H7 (cell line): ENCODE measurements at places on chromosomes 12 and 14.

- no peak for DNase-seq
These were observed 36.7 kb downstream of the NCOR2 start for GRCh38 chr12:124530637-124531263.

DNA sequence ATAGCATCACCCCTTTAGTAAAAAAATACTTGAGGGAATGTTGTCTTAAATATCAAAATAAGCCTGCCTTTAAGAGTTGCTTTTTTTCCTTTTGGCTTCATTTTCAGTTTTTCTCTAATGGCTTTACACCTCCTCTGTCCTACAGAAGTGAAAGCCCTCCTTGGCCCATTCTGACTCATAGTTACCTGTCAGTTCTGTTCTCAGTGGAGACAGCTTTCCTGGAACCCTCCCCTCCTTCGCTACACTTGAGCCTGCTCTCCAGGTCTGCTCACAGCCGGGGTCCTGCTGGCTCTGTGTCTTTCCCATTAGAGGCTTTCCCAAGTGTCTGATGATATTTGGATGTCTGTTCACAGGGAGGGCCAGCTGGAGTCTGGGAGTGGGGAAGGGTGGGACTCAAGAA is 84.0 kb downstream of the PELI2 start:
- no peak for DNase-seq

DNA sequence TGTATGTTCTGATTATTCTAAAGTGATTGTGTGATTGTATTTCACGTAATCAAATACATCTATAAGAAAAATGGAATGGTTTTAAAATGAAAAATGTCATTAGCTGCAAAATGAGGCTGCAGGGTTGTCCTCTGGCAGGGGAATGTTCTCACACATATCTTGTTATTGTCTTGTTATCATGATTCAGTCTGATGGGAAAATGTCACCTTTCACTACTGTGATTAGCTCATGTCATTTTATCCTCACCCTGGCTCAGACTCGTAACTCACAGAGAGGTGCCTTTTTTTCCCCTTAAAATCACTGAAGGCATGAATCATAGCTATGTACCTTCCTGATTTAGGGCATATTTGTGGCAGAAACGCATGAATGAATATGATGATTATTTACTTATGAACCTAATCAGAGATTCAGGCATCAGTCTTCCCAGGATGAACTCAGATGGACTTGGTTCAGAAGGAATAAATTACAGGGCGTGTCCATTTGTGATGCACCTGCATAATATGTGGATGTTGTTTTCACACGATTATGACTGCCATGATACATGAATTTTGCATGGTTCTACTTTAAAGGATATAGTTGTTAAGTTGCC is 1339.2 kb downstream of the AACS start:
- DNase-seq, result no peak

GRCh38 chr14:94390372-94391086 is 2.1 kb upstream of the SERPINA1 start:
- peak; percentile 55 for DNase-seq

GRCh38 chr14:24481622-24482324 is 26.3 kb downstream of the CMA1 start:
- DNase-seq, result peak; percentile 93

DNA sequence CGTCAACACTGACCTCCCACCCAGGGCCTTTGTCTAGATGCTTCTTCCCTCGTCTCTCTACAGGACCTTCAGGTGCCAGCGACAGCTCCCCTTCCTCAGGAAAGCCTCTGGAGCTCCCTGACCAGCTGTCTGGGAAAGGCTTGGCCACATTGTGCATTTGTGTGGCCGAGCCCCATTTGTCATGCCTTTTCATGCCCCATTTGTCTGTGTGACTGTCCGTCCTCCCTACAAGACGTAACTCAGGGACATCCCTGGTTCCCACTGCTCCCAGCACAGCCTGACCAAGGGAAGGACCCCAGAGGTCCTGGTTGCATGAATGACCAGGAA is 23.8 kb downstream of the ZFYVE21 start:
- no peak for DNase-seq

GRCh38 chr12:98656289-98657101 is 11.4 kb downstream of the APAF1 start:
- DNase-seq, result no peak

DNA sequence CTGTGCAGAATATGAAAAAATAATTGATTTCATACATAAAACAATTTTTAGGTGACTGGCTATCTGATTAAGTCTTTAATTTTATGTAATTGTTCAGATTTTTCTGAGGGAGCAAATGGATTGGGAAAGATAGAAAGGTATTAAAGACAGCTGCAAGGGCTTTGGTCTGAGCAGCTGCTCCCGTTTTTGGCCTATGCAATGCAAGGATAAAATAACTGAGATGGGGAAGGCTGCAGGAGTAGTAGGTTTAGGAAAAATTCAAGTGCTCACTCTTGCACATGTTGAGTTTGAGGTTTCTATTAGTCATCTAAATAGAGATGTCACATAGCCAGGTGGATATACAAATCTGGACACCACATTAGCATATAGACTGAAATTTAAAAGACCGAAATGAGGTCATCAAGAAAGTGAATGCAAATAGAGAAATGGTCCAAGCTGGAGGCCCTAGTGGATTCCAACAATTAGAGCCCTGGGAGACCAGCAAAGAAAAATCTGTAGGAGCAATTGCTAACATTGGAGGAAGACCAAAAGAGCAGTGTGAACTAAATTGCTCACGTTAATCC is 144.0 kb downstream of the PPFIA2 start:
- DNase-seq, result no peak

- DNase-seq, result no peak
These were observed 1915.0 kb upstream of the FLRT2 start for GRCh38 chr14:83614956-83615355.

- no peak for DNase-seq
These were observed 1052.1 kb downstream of the TMEM121 start for GRCh38 chr14:106578481-106578880.

GRCh38 chr12:50538182-50538581 is 33.4 kb downstream of the DIP2B start:
- DNase-seq, result no peak

DNA sequence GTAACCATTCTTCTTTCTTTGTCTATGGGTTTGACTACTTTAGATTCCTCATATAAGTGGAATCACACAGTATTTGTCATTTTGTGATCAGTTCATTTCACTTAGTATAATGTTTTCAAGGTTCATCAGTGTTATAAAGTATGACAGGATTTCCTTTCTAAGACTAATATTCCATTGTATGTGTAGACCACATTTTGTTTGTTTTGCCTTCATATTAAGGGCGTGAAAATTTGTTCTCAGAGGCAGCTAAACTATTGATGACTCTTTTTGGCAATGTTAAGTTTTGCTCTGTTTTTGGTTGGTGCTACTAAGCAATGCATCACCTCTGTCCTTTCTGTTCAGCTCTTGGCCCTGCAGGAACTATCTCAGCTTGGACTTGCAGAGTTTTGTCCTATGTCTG is 1.7 kb upstream of the KLRG1 start:
- DNase-seq, result no peak

- no peak for DNase-seq
These were observed 116.3 kb downstream of the TGFB3 start for GRCh38 chr14:75865531-75865930.

DNA sequence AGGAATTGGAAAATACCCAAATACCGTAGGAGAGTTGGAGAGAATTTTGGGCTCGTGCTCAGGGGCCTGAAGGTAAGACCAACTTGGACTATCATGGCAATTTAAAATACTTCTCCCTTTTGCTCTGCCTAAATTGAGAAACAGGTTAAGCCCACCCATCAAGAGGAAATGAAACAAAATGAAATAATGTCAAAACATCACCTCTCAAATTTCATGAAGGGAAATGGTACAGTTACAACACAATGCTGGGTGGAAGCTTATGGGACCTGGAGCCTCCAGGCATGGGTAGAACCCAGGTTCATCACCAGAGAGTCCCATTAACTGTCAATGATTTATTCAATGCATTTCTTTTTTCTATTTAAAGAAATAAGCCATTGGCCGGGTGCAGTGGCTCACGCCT is 33.7 kb downstream of the FOS start:
- DNase-seq, result no peak

DNA sequence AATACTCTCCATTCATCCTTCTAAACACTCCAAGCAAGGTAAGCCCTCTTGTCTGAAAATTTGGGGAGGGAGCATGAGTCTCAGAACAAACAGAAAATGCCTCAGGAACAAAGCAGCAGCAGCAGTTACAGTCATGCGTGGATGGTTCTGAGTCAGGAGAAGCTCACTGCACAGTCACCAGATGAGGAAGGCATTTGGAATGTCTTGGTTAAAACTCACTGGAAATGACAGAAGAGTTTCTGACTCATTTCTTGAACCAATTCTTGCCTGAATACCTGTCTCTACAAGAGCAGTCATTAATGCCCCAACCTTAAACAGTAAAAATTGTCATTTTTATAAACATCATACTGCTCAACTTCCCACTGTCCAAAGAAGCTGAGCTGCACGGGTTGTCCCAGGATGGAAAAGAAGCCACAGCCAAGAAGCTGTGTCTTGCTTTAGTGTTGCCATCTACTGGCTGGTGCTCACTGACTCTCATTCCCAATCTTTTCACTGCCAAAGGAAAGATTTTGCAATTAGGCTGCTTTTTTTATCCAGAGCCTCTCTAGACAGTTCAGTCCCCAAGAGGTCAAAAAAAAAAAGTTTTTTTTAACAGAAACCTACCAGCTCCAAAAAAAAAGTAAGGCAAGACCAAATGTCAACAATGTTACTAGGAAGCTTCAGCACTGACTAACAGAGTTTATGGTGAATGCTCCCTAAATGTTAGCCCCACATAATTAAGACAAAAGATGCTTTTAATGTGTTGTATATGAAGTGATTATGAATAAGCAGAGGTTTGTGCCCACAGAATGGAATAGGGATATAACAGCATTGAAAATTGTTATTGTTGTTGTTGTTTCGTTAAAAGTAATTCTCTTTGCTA is 40.4 kb downstream of the KICS2 start:
- DNase-seq, result peak; percentile 33
